ENCODE measurements at places on chromosomes 6 and 20. TPM values are rescaled to one million over a fixed set of nuclear protein-coding genes. Genes with fewer than 3 reads are reported as not detected.

RSPH9 gene
- 1.0 TPM for total RNA-seq

PPP1R14C gene
- 0.65 TPM for total RNA-seq

PLG gene
- total RNA-seq = not detected

ADGB gene
- total RNA-seq = not detected

CPXM1 gene
- total RNA-seq = 0.71 TPM

TUBB2B gene
- total RNA-seq = 2.4 TPM

C2 gene
- 5.4 TPM for total RNA-seq

RNF39 gene
- not detected for total RNA-seq

TLDC2 gene
- total RNA-seq = 0.14 TPM

HLA-DRA gene
- total RNA-seq = not detected

SCGN gene
- not detected for total RNA-seq

DEFB113 gene
- total RNA-seq = not detected

DSP gene
- 0.83 TPM for total RNA-seq

HMGCLL1 gene
- total RNA-seq = 0.18 TPM

ZBP1 gene
- not detected for total RNA-seq

FABP7 gene
- 0.71 TPM for total RNA-seq

TRERF1 gene
- total RNA-seq = 1.8 TPM

AVP gene
- total RNA-seq = not detected

EPB41L1 gene
- total RNA-seq = 24.5 TPM

SAMD10 gene
- total RNA-seq = 0.28 TPM

ZGPAT gene
- total RNA-seq = 14.3 TPM

TRDN gene
- not detected for total RNA-seq

RBBP8NL gene
- not detected for total RNA-seq

OPN5 gene
- not detected for total RNA-seq

Measured in smooth muscle cell of bladder (primary cell).